ENCODE measurements at places on chromosomes 16 and 17. TPM values are rescaled to one million over a fixed set of nuclear protein-coding genes. Genes with fewer than 3 reads are reported as not detected.

The ARMC7 gene
- 1.8 TPM for total RNA-seq

The ARL5C gene
- total RNA-seq, result under 0.01 TPM

The TBC1D28 gene
- not detected for total RNA-seq

The KLHL10 gene
- total RNA-seq, result not detected

The TMIGD1 gene
- total RNA-seq, result not detected

The SSTR5 gene
- total RNA-seq, result 0.12 TPM

The SLC38A7 gene
- 28.2 TPM for total RNA-seq

The NACA2 gene
- total RNA-seq, result not detected

The RND2 gene
- total RNA-seq, result 0.12 TPM

The RNF157 gene
- 0.19 TPM for total RNA-seq

The ZFHX3 gene
- total RNA-seq, result 6.6 TPM

The ASPA gene
- 0.13 TPM for total RNA-seq

The CEP295NL gene
- total RNA-seq, result 5.0 TPM

The FN3K gene
- 11.5 TPM for total RNA-seq

The ENPP7 gene
- not detected for total RNA-seq

The AATF gene
- total RNA-seq, result 36.6 TPM

The SAMD14 gene
- total RNA-seq, result 0.53 TPM

The KRT40 gene
- not detected for total RNA-seq

The GDPD1 gene
- 0.53 TPM for total RNA-seq

The ABCC12 gene
- total RNA-seq, result not detected

The TP53TG3 gene
- total RNA-seq, result 0.25 TPM

The CNP gene
- total RNA-seq, result 50.6 TPM

The ABCC6 gene
- 0.75 TPM for total RNA-seq

The CIITA gene
- total RNA-seq, result under 0.01 TPM

The RNF43 gene
- not detected for total RNA-seq

The CCDC200 gene
- total RNA-seq, result not detected

The GNG13 gene
- total RNA-seq, result not detected

The GPR139 gene
- total RNA-seq, result not detected

The KRT9 gene
- not detected for total RNA-seq

The COPS3 gene
- total RNA-seq, result 89.0 TPM

The SNX20 gene
- not detected for total RNA-seq

The HBA1 gene
- not detected for total RNA-seq

The CLEC18A gene
- total RNA-seq, result 0.93 TPM

The ULK2 gene
- 37.4 TPM for total RNA-seq

The MILR1 gene
- 16.3 TPM for total RNA-seq

The TMEM100 gene
- 0.25 TPM for total RNA-seq

The TBX6 gene
- total RNA-seq, result 0.12 TPM

The PABPN1L gene
- not detected for total RNA-seq

The ITGB3 gene
- total RNA-seq, result 14.2 TPM

The TMC8 gene
- not detected for total RNA-seq

The KCNJ18 gene
- total RNA-seq, result not detected

The SMIM5 gene
- total RNA-seq, result not detected

The KCNAB3 gene
- total RNA-seq, result 0.13 TPM

The HSPB9 gene
- total RNA-seq, result not detected

The DNAI2 gene
- not detected for total RNA-seq

The KRTAP9-8 gene
- not detected for total RNA-seq

The SLC5A2 gene
- total RNA-seq, result not detected

The RAC3 gene
- 4.8 TPM for total RNA-seq

The CMTM2 gene
- not detected for total RNA-seq

The GUCY2D gene
- total RNA-seq, result not detected

The HCRT gene
- total RNA-seq, result not detected

Data from aortic smooth muscle cell (primary cell).